M059J (cell line): ENCODE measurements at places on chromosomes 7 and 10. TPM values are rescaled to one million over a fixed set of nuclear protein-coding genes. Genes with fewer than 3 reads are reported as not detected.

DNA sequence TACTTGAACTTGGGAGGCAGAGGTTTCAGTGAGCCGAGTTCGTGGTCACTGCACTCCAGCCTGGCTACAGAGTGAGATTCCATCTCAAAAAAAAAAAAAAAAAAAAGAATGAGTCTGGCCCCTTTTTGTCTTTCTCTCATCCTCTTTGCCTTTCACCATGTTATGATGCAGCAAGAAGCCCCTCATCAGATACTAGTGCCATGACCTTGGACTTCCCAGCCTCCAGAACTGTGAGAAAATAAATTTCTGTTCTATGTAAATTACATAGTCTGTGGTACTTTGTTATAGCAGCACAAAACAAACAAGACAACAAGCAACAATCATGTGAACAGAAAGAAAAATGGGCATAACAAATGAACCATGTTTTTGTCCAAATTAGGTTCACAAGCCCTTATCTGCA is 2.3 kb upstream of the DBNL start:
- no peak for DNase-seq

GRCh38 chr7:155007947-155008346 is 5.0 kb upstream of the PAXIP1 start:
- no peak for DNase-seq

GRCh38 chr7:80833289-80834268 is 85.3 kb downstream of the SEMA3C start:
- peak; percentile 94 for DNase-seq

DNA sequence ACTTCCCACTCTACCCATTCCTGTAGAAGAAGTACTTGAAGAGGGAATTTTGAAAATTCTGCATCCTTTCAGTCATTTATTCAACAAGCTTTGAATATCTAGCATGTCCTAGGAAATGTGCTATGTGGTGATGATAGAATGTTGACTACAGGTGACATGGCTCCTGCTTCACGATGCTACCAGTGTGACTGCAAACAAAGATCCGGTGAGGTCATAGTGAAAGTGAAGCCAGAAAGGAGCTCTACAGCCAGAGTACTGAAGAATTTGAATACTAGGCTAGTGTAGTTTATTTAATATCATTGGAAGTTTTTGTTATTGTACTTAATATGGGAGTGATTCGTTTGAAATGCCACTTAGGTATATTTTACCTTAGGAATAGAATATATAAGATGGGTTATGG is 348.1 kb downstream of the TFEC start:
- DNase-seq = no peak

- no peak for DNase-seq
Measured at GRCh38 chr10:103845972-103846371, 9.4 kb downstream of the SH3PXD2A start.

DNA sequence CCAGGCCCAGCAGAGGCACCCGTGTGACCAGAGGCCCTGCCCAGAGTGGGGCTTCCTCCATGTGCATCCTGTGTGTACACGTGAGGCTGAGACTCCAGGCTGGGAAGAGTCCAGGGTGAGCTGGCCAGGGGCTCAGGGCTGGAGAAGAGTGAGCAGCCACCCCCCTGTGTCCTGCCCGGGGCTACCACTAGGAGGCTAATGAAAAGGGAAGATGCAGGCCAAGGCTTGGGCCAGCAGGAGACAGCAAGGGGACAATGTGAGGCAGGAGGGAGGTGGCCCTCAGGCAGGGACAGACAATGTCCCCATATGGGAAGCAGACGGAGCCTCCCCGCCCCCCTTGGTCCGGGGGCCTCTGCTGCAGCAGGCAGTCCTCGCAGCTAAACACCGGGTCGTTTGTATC is 102.0 kb downstream of the HIF1AN start:
- DNase-seq = peak; percentile 40

The SLC29A3 gene
- 1.2 and 2.7 TPM in 2 replicates for total RNA-seq

The THAP5 gene
- total RNA-seq = 34.0 and 43.6 TPM in 2 replicates

The MINDY3 gene
- total RNA-seq = 10.5 and 12.5 TPM in 2 replicates

The FAM170B gene
- total RNA-seq = not detected in 2 replicates
